ENCODE measurements at places on chromosomes 7 and 10.

- no peak for DNase-seq
These were observed 5.6 kb upstream of the GIMAP8 start for GRCh38 chr7:150444674-150445365.

DNA sequence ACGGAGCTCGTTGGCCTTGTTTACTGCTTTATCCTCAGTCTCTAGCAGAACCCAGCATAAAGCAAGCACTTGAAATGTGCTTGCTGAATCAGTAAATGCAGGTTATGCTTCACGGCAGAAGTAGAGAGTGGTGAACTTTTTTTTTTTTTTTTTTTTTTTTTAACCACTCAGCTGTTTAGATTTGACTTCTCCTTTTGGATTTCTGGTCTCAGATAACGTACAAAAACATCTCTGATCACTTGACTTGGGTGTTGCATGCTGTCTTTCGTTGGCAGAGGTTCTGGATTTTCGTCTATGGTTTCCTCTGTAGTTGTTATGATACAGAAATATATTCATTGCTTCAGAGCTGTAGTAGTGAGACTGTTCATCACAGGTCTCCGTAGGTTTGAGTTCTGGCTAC, 242.5 kb upstream of the HABP2 start:
- DNase-seq: no peak

DNA sequence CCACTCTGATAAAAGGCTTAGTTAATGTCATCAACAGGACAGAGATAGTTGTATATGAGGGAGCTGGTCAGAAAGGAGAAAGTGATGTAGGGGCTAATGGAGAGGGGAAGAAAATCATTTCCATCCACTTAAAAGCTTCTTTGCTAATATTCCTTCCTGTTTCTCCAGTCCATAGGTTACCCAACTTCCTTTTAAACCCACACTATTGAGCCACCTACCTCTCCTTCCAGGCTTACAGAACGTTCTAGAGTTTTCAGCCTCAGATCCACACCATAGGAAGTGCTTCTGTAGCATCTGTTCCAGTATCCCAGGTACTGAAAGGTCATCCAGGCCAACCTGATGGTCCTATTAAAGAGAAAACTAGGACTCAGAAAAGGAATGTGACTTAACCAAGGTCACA, 28.2 kb downstream of the STRIP2 start:
- no peak for DNase-seq

- no peak for DNase-seq
These were observed 222.0 kb downstream of the CTNNA3 start for GRCh38 chr10:67473850-67474633.

DNA sequence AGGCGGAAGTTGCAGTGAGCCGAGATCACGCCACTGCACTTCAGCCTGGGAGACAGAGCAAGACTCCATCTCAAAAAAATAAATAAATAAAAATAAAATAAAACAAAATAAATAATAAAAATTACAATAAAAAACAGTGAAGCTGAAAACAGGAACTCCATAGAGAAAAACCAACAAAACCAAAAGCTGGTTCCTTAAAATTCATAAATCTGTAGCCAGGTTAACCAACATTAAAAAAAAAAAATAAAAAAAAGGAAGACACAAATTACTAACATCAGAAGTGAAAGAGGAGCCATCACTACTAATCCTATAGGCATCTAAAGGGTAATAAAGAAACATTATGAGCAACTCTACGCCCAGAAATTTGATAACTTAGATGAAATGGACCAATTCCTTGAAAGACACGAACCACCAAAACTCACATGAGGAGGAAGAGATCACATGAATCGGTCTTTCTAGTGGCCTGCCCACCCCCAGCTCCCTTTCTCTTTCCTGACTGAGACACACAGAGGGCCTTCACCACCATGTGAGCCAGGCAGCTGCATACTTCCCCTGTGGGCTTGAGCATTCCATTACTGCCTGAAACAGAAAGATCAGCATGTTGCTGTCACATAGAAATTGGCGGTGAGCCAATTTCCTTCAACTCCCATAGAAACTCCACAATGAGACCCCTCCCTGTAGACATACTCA, 208.7 kb downstream of the MAD1L1 start:
- DNase-seq: no peak

GRCh38 chr10:111379534-111380187, 302.8 kb downstream of the ADRA2A start:
- DNase-seq: no peak

GRCh38 chr10:121614613-121615434, 16.6 kb upstream of the FGFR2 start:
- DNase-seq: no peak

DNA sequence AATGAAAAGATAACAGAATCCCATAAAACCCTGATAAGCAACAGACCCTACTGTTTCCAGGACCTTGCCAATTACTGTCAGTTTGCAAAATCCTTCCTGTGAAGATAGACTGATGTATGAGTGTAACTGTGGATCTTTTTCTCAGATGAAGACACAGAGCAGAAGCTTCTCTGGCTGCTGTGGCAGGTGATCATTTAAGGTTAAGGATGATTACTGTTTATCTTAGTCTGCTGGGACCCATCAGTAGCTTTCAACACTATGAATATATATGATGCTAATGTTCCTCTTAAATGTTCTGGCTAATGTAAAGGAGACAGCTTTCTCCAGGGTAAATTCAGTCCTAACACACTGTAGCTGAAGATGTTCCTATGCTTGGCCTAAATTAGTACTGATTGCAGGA, 56.0 kb upstream of the CTTNBP2 start:
- no peak for DNase-seq

DNA sequence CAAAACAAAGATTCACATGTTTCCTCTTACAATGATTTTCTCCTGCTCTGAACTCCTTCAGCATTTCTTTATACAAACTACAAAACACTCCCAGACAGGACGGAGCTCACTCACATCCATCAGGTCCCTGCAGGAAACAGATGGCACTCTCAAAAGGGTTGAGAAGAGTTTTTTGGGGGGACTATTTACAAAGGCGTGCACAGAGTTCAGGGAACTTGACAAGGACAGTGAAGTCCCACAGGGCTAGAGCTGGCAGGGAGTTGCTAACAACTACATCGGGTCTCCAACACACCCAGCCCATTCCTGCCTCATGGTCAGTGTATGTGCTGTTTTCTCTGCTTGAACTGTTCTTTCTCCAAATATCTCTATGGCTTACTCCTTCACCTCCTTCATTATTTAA, 24.7 kb upstream of the YAE1 start:
- DNase-seq: no peak

DNA sequence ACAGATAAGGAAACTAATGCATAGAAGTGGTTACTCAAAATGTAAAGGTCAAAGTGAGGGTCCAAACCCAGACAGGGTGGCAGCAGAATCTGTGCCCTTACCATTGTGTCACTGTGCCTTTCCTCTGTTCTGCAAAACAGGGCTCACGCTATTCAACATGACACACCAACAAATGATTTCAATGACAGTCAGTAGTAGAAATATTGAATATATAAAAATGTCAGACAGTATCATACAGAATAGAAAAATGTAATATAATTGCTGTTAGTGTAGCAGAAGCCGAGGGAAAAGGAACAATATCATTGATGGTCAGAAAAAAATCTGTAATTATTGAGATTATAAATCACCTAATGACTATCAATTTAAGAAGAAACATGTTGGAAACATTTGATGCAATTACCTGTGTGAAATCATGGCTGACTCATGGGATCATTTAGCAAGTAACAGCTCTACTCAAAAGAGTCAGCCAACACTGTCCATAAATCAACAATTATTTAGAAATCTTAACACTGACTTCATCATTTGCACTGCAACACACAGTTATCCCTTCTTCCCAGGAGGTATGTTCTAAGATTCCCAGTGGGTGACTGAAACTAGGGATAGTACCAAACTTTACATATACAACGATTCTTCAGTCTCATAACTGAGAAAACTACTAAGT, 198.7 kb downstream of the DGKI start:
- DNase-seq: no peak

DNA sequence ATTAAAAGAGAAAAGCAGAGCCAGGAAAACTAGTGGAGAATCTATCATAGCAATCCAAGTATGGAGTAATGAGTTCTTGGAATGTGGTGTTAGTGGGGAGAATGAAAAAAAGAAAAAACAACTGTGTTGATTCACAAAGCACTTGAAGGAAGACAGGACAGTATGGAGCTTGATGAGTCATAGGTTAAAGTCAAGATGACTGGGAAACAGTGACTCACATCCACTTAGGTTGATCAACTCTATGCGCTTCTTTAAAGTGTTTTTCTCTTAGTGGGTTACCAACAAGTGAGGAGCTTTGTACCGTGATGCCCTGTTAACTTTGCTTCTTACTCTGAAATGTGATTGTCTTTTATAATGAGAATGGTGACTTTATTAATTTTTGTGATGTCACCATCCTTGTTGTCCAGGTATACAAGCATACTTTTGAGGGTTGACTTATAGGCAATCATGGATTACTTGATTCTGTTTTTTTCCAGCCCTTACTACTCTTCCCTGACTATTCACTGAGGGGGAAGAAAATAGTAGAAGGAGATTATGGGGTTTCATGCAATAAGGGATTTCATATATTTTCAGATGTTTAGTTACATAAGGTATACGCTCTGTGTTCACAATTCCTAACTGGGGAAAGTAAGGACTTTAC, 32.1 kb upstream of the MDFIC start:
- DNase-seq: no peak

- DNase-seq: no peak
These were observed 30.0 kb downstream of the AGR3 start for GRCh38 chr7:16851829-16852228.

DNA sequence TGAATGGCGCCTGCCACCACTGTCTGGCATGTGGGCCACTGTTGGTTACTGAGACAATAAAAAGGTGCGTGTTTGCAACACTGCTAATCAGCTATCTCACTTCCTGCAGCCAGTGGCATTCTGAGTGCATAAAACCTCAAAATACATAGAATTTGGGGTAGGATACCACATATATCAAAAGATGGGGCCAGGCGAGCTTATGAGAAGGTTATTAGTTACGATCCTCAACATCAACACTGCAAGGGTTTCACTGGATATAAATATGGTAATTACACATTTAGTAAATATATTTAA, 200.2 kb downstream of the WDR37 start:
- DNase-seq: no peak

DNA sequence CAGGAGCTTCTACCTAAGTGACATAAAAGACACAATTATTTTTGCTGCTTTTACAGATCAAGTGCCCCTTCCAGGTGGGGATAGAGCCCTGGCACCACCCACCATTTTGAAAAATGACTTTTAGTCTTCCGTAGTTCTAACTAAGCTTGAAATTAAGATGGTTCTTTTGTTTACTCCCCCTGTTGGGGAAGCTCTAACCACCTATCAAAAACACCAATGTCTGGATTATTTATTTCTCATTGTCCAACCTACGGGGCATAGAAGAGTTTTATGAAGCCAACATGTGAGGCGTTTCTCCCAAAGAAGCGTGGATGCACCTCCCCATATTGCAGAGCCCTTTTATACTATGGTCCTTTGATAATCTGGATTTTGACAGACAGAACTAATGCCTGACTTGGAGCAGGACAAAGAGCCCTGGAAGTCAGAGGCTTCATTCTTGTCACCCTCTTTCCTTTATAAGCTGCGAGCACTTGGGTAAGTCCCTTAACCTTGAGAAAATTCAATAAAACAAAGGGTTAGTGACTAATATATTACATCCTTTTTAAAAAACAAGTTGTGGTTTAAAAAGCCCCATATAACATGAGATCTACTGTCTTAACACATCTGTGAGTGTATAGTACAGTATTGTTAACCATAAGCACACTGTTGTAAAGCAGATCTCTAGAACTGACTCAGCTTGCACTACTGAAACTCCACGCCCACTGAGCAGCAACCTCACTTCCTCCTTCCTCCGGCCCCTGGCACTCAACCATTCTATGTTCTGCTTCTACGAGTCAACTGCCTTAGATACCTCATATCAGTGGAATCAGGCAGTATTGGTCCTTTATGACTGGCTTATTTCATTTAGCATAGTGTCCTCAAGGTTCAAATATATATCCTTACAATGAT, 67.5 kb downstream of the ATXN7L1 start:
- no peak for DNase-seq

DNA sequence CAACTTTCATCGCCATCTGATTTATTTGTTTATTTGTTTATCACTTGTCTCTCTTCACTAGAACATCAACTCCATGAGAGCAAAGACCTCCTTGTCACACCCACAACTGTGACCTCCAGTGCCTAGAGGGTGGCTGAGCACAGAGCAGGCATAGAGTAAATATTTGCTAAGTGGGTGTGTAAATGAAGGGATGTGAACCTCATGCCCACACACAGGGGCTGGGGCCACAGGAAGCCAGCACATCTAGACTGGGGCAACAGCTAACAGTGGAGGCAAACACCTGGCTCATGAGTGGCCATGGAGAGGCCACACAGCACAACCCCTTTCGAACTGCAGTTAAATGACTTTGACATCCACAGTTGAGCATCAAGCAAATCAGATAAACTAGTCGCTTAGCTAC, 39.8 kb downstream of the AKR1B1 start:
- DNase-seq: no peak

Data from NCI-H1417 treated with DMSO at 0.1 percent for 48 hours (cell line).